ENCODE measurements at places on chromosomes 2 and 18.

DNA sequence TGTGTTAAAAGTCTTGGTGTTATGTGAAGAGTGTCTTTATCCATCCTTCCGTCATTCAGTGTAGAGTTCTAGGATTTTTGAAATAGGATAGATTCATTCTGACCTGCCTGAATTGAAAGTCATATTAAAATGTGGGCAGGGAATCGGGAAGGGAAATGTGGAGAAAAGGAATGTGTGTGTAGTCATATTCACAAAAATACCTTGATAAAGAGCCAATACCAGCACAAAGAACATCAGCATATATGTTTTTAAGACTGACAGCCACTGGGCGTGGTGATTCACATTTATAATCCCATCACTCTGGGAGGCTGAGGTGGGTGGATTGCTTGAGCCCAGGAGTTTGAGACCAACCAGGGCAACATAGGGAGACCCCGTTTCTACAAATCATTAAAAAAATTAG is 188.1 kb downstream of the CAMKMT start:
- no peak for DNase-seq

DNA sequence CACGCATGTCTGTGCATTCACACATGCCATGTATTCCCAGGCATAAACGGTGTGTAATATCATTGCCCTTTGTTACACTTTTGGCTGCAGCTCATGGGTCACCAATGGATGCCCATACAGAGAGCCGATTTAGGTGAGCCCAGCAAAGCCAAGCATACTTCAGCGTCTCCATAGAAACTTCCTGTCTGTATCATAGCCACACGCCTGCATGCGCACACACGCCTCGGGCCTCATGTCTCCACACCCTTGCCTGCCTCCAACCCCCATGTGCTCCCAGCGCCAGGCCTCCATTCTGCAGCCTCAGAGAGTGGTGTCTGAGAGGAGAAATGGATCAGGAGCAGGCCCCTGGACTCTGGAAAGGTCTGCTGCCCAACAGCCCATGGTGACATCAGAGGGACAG is 33.5 kb upstream of the SELENOI start:
- no peak for DNase-seq

GRCh38 chr2:187855689-187856088 is 301.5 kb upstream of the TFPI start:
- no peak for DNase-seq

DNA sequence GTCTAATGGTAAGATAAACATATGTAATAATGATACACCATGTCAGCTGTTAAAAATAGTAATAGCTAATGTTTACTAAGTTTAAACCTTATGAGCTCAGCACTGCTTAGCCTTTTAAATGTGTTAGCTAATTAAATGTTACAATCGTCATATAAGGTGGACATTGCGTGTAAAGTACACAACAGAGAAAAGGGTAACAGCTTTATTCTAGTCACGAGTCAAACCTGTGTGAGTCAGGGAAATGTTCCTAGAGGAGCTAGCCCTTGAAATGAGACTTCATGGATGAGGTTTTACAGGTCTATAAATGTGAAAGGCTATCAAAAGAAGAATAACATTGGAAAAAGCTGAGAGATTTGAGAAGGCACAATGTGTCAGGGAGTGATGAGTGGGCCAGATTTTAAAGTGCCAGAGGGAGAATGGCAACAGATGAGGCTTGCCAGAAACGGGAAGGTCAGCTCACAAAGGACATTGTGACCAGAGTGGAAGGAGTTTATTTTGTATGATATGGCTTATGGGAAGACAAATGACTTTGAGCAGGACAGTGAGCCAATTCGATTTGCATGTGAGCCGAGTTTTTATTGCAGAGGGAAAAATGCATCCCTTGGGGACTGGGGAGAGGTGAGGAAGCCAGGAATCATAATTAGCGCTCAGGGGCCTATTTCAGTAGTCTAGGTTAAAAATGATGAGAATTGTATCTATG is 276.3 kb downstream of the CTNNA2 start:
- no peak for DNase-seq

- no peak for DNase-seq
These were observed 39.0 kb downstream of the BOK start for GRCh38 chr2:241597561-241597960.

GRCh38 chr18:30852980-30853379 is 189.6 kb downstream of the DSC3 start:
- no peak for DNase-seq

DNA sequence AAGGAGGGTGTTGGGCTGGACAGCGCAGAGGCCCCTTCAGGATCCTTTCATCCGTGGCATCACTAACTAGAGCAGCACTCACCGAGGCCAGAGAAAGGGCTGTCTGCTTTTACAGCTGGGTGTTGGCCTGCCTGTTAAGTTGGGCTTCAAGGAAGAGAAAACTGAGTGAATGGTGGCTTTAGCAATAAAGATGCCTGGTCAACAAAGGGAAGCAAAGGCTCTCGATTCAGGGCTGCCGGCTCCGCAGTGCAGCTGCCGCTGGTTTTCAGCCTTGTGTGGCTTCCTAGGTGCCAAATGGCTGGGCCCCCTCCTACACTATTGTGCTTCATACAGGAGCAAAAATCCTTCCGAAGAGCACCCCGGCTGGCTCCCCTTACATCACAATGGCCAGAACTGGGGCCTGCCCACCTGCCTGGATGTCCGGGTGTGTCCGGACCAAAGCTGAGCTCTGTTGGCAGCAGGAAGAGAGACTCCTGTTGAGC is 61.0 kb upstream of the GPR45 start:
- DNase-seq = no peak

- no peak for DNase-seq
These were observed 1.8 kb upstream of the ZEB2 start for GRCh38 chr2:144521686-144522085.

DNA sequence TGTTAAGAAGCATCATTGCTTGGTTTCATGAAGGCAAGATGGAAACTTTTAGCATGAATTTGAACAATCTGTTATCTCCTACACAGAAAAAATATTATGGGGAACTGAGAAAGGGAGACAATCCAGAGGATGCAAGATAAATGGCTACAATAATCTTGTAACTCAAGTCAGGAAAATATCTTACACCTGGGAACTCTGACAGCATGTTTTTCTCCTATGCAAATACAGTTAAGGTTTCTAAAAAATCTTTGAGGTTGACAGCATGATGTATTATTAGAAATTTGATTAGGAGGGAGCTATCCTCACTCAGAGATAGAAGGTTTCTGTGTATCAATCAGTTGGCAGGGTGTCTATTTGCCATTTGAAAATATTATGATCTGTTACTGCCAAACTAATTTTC is 75.6 kb downstream of the GPD2 start:
- no peak for DNase-seq

GRCh38 chr2:19022334-19022733 is 336.1 kb downstream of the OSR1 start:
- DNase-seq = no peak

DNA sequence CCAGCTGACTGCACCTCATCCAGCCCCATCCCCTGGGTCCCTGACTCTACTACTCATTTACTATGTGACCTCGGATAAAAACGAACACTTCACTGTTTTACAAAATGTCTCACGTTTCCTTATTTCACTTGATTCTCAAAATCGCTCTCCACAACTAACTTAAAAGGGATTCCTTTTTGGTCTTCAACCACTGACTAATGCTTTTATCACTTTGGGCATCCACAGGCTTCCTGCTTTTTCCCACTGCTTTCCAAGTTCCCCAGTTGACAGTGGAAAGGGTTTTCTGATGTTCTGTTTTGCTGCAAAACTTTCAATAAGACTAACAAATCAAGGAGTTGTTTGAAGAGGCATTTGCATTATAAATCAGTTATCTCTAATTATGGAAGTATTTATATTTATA is 24.1 kb downstream of the EIF2AK3 start:
- no peak for DNase-seq

DNA sequence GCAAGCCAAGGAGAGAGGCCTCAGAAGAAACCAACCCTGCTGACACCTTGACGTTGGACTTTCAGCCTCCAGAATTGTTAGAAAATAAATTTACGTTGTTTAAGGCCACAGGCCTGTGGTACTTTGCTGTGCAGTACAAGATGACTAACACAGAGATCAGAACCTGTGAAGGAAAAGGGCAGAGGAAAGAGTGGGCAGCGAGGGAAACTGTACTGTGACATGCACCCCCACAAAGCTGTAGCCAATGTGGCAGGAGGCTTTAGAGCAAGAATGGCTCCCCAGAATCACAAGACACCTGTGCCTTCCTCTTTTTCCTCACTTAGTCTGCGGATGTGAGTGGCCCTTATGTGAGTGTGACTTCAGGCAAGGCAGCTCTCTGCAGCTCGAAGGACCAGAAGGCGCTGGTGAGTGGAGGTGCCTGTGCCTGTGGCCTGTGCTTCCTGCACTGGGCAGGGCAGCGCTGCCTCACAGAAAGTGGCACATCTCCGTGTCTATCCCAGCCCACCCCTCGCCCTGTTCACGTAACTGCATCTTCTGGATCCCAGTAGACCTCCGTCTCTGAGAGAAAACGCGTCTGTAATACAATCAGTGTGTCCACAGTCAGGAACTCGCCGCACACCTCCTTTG is 89.5 kb downstream of the MRPS9 start:
- no peak for DNase-seq

GRCh38 chr2:184053326-184053725 is 545.0 kb upstream of the ZNF804A start:
- DNase-seq = no peak

DNA sequence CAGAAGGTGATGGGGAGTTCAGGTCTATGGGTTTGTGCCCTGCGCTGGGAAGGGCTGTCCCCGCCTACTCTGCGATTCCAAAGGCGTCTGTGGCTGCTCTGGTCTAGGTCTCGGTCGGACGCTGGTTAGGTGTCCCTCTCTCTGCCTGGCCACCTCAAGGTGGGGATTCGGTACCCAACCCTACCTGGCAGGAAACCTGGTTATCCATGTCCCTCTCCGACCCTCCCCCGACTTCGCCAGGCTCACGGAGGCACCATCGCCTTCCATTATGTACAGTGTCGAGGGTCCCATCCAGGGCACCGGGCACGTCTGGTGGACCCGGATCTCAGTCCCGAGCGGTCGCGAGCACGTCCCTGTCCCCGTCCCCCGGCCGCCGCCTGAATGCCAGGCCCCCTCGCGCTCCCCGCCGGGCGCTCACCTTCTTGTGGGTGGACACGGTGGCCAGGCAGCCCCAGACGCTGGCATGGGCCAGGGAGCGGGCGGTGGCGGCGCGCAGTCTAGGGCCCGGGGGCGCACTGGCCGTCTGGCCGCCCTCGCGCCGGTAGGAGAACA is 628 bp downstream of the CREG2 start:
- DNase-seq = no peak

GRCh38 chr2:39587641-39588040 is 78.1 kb upstream of the TMEM178A start:
- no peak for DNase-seq

DNA sequence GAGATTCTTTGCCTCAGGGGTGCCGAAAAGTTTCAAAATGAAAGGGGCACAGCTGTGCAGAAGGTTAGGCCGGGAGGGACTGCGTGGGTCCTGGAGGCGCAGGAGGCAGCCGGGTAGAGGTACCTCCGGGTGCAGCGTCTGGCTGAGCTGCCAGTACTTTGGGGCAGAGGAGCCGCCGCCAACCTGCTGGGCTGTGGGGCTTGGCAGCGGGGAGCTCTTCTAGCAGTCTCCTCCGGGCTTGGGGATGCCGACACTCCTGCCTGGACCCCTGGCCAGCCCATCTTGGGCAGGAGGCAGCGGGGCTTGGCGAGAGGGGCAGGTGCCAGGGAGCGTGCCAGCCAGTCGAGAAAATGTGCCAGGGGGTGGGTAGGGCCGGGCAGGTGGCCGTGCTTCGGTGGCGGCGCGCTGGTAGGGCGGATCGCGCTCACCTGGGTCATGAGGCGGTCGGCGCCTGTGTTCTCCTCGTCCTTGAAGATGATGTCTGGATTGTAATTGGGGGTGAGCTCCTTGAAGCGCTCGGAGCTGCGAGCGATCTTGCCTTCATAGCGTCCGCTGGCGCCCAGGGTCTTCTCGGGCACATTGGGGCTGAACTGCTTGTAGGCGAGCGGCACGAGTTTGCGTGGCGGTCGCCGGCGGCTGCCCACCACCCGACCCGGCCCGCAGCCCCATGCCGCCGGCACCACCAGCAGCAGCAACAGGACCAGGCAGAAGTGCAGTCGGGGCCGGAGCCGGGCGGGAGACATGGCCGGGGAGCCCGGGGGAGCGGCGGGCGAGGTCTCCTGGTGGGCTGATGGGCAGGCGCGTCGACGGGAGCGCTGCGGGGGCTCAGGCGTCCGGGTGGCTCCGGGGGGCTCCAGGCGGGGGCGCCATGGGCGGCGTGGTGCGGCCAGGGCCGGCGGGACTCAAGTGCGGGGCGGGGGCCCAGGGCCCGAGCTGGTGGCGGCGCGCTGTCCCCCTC is 717 bp downstream of the IHH start:
- DNase-seq = no peak

- DNase-seq = no peak
These were observed 180.6 kb downstream of the FSIP2 start for GRCh38 chr2:185919155-185919554.

- DNase-seq = no peak
These were observed 69.9 kb downstream of the TMEM247 start for GRCh38 chr2:46549166-46549844.

DNA sequence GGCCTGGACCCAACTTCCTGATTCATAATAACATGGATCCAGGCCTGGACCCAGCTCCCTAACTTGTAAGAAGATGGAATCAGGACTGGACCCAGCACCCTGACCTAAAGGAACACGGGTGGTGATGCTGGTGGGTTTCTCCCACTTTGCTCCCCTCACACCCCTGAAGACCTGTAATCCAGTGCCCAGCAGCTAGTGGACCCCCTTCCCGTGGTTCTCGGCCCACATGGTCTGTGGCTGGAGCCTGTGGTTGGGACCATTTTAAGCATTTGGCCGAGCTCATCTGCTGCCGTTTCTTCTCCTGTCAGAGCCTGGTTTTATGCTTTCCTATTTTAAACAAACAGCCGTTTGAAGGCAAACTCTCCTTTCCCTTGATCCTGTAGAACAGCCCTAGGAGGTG is 232.8 kb downstream of the EIPR1 start:
- DNase-seq = no peak

DNA sequence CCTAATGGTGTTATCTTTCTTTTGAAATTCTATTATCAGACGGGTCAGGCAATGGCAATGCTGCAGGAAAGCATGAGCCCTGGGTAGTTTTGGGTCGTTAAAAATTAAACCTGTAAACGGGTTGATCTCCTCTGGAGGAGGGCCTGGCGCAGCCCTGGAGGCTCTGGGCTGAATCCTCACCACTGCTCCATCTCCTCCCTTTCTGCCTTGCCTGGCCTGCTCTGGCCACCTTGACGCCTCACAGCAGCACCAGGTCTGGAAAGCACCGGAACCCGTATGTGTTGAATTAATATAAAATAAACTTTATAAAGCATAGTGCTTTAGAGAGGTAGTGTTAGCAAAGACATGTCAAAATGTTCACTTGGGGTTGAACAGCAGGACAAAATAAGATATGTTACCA is 316.1 kb downstream of the LNPK start:
- DNase-seq = no peak

- no peak for DNase-seq
These were observed 660.0 kb upstream of the TMEFF2 start for GRCh38 chr2:192854706-192855105.

- no peak for DNase-seq
These were observed 187.1 kb downstream of the SUCLG1 start for GRCh38 chr2:84271977-84272376.

GRCh38 chr2:162556996-162557395 is 213.1 kb downstream of the GCA start:
- DNase-seq = no peak

Measured in stimulated activated CD8-positive, alpha-beta memory T cell treated with anti-CD3 and anti-CD28 coated beads, Interleukin-4, amount 100 ng/mL, for 48 hours (primary cell).